ENCODE measurements at places on chromosomes 16 and 17.

DNA sequence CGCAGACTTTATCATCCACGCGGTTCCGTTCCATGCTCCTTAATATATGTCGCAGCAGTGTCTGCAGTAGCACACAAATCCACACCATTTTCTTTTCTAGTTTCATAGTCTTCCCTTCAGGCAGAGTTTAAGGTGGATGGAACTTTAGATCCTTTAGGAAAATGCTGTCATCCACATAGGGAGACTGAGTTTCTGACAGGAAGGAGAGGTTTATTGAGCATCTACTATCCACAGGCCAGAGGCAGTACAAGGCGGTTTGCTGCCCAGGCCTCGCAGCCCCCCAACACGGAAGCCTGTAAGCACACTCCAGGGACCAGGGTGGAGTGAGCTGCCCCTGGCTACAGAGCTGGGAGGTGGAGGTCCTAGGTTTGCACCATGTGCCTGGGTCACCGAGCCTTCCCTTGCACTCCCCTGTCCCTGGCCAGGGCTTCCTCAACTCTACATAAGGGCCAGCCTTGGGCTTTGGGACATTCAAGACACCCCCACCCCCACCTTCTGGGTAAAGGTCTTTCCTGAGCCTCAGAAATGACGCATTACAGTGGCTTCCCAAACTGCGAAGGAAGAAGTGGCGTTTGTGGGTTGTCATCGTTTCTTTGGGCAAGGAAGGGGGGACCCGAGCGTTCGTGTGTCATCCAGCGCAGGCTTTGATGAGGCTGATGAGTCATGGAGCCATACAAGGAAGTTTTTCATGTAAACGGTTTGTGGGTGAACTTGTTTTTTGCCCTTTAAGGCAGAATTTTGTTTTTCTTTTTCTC is 146.5 kb upstream of the PLCG2 start:
- peak; percentile 83 for DNase-seq

DNA sequence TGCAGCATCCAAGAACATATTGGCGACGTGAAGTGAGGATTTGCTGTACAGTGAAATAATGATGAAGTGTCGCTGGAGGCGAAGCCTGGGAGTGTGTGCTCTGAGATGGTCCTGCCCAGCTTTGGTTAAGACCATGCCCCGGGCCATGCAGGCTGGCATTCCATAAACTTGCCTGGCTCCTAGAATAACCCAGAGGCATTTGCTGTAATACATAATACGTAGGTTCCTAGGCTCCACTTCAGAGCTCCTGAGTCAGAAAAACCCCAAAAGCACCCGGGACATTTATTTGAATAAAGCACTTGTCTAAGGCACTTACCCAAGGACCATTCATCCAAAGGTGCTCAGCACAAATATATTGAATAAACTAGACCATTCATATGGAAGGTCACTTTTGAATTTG is 279.3 kb downstream of the ABCC12 start:
- no peak for DNase-seq

DNA sequence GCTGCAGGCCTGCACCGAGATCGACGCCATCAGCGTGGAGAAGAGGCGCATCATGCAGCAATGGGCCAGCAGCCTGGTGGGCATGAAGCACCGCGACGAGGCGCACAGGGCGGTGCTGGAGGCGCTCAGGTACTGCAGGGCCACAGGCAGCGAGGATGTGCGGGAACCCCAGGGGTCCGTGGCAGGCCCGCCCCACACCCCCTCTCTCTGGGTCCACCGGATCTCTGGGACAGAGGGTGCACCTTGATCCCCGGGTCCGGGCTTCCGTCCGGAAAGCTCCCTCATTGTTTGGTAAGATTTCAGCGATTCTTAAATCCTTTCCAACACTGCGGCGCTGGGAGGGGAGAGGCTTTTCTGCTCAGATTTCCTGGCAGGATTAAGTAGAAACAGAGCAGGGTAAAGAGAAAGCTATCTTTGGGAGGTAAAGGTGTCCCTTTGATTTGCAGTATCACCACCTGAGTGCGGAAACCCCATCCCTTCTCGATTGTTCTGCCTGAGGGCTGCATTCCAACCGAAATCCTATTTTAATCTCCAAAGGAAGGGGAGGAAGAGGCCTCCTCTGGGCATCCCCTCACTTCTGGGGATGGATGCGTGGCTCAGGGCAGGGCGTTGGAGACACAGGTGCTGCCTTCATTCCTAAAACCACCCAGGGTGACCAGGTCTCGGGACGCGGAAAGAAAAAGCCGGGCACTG is 29.2 kb downstream of the CCDC40 start:
- DNase-seq, result no peak

DNA sequence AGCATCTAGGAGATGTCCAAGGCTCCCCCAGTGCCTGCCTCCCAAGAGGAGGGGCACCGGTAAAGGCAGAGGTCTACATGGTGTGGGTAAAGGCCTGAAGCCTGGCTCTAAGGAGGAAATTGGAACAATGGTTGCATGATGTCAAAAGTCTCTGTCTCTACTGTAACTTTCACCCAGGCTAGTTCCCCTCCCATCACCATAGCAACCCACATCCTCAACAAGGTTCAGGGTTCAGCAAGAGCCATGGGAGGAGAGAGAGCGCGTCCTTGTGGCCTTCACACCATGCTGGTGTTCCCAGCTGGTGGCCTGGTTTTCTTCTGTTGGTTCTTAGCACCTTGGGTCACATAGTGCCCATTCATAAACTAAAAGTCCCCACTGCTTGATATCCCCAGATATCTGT is 196.7 kb upstream of the CDH5 start:
- no peak for DNase-seq

- no peak for DNase-seq
Measured at GRCh38 chr17:36661047-36661666, 59.8 kb downstream of the MRM1 start.

DNA sequence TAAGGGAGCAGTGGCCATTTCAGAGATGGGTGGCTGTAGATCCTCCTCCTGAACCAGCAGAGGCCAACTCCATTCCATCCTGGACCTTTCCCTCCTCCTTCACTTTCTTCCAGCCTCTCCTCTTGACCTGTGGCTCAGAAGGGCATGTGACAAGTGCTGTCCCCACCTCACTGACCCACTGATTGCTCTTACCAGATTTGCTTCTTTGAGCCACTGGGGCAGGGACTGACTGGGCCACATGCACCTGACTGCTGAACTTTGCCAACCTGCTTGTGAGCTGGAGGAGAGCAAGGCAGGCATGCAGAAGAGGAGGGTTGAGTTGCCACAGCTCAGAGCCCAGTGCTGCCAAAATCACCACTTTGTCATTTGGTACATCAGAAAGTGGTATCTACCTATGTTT is 68.3 kb downstream of the MSI2 start:
- DNase-seq, result no peak

- DNase-seq, result no peak
Measured at GRCh38 chr16:22621586-22622155, 111.0 kb downstream of the NPIPB5 start.

DNA sequence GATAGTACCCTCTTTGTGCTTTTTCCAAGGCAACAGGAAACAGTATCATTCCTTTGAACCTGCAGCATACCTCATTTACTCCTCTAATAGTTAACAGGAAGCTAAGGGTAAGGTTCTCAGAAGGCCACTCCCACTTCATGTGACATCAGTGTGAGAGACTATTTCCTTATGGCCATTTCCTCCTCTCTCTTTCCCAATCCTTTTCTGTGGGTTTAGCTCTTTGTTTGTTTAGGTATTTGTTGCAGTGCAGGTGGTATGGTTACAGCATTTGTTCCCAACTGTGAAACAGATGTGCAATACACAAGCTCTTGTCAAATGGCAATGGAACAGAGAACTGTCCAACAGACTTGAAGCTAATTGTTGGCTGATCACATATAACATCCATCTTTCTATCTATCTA is 14.7 kb downstream of the TMC5 start:
- DNase-seq, result no peak

DNA sequence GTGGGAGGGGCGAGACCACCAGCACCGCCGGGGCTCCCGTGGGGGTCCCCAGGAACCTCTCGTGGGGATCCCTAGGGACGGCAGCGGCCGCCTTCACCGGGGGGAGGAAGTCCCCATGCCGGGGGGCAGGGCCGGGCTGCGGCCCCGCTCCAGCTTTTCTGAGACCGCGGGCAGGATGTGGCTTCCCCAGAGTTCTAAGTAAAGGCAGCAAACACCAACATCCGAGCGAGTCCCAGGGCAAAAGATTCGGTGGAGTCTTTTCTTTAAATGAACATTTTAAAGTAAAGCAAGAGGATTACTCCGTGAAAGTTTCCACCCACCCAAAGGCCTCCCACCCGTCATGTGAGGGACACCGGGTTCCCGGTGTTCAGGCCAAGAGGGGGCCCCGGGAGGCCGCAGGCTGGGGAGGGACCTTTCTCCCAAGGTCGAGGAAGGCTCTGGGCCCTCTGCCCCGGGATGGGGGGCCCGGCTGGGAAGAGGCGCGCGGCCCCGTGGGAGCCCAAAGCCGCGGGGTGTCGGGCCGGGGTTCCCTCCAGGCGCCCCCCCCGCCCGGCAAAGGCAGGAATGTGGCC is 137.2 kb upstream of the RPH3AL start:
- peak; percentile 76 for DNase-seq

DNA sequence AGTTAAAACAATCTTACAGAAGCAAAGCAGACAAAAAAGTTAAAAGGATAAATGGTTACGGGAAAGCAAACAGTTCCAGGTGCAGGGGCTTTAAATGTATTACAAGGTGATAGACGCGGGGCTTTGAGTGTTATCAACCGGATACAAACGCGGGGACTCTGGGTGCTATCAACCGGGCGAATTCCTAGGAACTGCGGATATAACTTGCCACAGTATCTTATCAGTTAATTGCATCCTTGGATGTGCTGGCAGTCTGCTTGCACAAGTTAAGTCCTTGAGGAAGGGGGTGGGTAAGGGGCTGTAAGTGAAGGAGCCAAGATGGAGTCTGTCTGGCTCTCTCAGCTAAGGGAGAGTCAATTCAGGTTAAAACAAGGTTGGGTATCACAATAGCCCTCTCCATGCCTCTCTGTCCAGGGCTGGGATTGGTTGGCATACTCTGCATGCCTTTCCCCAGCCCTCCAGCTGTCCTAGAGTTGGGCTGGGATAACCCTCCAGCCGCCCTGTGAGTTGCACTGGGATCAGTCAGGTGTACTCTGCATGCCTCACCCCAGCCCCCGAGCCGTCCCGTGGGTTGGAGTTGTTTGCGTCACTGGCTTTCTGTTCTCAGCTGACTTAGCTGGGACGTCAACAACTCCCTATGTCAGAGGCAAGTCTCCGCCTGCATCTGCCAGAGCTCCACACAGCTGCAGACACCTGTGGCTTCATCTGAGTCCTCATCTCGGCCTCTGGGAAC is 40.9 kb downstream of the TMEM235 start:
- DNase-seq, result peak; percentile 58

DNA sequence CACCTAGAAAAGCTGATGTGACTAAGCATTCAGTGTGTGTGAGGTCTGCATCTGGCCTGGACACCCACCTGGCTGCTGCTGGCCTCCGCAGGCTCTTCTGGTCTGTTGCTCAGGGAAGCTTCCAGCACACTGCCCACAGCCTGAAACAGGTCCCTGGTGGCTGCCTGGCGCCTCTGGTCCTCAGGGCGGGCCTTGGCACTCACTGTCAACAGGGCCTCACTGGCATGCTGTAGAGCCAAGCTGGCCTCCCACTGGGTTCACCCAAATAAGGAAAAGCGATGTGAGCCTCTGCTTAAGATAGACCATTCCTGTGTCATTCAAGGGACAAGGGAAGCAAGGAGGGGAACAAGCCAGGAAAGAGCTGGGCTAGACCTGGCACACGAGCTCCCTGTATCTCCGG is 70.6 kb upstream of the BCO1 start:
- DNase-seq, result no peak

Measured in CD4-positive, alpha-beta memory T cell (primary cell).